ENCODE measurements at places on chromosomes 4 and X.

GRCh38 chr4:183801457-183802165 lies 103.5 kb upstream of the STOX2 start:
- DNase-seq: no peak

DNA sequence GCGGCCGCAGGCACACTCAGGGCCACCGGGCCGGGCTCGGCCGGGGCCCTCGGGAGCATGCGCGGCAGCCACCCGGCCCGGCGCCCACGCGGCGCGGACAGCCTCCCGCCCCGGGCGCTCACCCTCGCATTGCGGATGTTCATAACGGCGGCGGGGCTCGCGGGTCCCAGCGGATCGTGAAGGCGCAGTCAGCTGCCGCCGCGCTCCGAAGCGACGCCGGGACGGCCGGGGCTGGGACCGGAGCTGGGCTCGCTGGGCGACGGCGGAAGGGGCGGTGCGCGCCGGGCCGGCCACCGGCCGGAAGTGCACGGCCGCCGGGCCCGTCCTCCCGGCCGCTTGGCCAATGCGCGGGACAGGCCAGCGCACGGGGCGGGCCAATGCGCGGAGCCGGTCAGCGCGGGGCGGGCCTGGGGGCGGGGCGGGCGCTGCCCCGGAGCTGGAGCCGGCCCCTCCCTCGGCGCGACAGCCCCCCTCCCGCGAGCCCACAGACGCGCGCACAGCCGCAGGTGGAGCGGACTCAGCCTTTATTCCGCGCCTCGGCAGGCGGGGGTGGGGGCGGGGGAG lies at the start of gene NAA10:
TSS of gene NAA10 (minus strand) at position 276 of the 564 bp plus-strand sequence. CDS start at position 143, 133 bp downstream.
- DNase-seq: no peak

GRCh38 chr4:94334962-94335361 lies 7.7 kb downstream of the HPGDS start:
- no peak for DNase-seq

GRCh38 chr4:56696056-56696455 lies 15.0 kb upstream of the HOPX start:
- no peak for DNase-seq

DNA sequence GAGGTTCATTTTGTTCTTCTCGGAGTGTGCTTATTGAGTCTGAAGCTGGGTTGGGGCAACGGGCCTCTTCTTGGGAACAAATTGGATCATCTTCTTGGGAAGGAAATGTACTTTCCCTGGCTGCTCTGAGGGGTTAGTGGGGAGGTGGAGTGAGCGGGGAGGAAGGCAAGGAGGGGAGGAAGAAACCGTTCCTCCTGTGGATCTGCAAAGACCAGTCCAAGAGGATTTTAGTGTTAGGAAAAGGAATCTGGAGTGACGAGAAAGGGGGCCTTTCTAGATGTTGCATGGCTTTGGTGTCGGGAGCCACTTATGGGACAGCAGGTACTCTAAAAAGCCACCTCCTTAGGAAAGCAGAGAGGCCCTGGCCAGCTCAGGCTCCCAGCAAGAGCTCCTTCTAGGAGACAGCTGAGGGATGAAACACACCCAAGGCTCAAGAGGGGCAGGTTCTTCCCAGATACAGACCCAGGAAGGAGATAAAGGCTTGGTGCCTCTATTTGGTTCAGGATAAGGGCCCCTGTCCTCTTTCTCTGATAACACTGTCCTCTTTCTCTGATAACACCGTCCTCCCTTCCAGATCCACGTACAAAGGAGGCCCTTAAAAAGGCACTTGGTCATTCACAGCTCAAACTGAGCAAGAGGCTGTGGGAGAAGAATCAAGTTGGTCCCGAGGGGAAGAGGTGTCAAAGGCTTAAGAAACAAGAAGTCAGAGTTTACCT lies 451 bp downstream of the SOD3 start:
- no peak for DNase-seq

GRCh38 chrX:150731795-150732194 lies 38.6 kb downstream of the MTMR1 start:
- no peak for DNase-seq
